Mesenchymal stem cell (in vitro differentiated cells and primary cell): ENCODE measurements at places on chromosomes 1 and 21.

GRCh38 chr1:66460776-66461175 lies 73.2 kb upstream of the SGIP1 start:
- H3K4me1 ChIP-seq: peaks cover 2% of the 10 kb centered on the region
- no peak overlapping the region for H3K27ac ChIP-seq
- no peaks in the 10 kb centered on the region for H3K36me3 ChIP-seq

DNA sequence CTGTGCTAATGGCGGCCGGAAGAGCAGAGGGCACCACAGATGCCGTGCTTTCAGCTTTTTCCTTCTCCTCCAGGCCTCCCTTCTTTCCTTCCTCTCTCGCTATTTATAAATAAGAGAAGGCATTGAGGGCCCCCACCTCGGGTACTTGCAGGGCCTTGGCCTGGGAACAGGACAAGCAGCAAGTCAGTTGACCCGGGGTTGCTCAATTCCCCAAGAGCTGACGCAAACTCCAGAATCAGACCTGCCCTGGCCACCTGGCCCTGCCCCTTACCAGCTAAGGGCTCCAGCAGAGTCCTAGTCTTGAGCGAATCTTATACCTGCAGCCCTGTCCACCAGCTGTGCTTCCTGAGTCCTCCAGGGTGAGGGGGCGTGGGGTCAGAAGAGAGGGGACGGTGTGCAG lies 13.5 kb downstream of the TNFRSF1B start:
- no peak overlapping the region for H3K4me3 ChIP-seq

DNA sequence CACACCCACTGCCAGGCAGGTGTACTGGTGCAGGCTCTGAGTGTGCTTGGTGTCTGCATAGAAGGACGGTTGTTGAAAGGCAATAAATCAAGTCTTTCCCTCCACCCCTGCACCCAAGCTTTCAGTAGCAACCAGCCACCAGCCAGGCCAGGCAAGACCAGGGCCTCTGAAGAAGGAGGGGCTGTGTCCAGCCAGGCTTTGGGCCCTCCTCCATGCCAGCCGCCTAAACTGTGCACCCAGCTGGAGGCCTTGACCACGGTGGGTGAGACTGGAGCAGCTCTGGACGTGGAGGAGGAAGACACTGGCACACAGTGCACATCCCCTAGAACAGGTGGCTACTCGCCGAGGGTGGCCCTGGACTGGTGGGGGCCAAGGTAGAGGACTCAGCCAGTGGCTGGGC lies 4.9 kb downstream of the OLIG2 start:
- no peaks in the 10 kb centered on the region for H3K36me3 ChIP-seq
- H3K4me3 ChIP-seq: no peak overlapping the region
- peaks cover 10% of the 10 kb centered on the region for H3K4me1 ChIP-seq
- H3K27me3 ChIP-seq: peaks cover 91% of the 10 kb centered on the region

GRCh38 chr1:205301205-205301821 lies 20.2 kb downstream of the NUAK2 start:
- peak; percentile 86 for DNase-seq
- H3K36me3 ChIP-seq: peaks cover 32% of the 10 kb centered on the region
- H3K4me3 ChIP-seq: no peak overlapping the region
- H3K27ac ChIP-seq: peak overlapping the region; percentile 96
- H3K4me1 ChIP-seq: peaks cover 42% of the 10 kb centered on the region
- no peaks in the 10 kb centered on the region for H3K27me3 ChIP-seq

- H3K27me3 ChIP-seq: no peaks in the 10 kb centered on the region
- no peak for DNase-seq
- no peaks in the 10 kb centered on the region for H3K36me3 ChIP-seq
- H3K27ac ChIP-seq: no peak overlapping the region
Measured at GRCh38 chr21:36974851-36975192, 8.4 kb upstream of the HLCS start.

DNA sequence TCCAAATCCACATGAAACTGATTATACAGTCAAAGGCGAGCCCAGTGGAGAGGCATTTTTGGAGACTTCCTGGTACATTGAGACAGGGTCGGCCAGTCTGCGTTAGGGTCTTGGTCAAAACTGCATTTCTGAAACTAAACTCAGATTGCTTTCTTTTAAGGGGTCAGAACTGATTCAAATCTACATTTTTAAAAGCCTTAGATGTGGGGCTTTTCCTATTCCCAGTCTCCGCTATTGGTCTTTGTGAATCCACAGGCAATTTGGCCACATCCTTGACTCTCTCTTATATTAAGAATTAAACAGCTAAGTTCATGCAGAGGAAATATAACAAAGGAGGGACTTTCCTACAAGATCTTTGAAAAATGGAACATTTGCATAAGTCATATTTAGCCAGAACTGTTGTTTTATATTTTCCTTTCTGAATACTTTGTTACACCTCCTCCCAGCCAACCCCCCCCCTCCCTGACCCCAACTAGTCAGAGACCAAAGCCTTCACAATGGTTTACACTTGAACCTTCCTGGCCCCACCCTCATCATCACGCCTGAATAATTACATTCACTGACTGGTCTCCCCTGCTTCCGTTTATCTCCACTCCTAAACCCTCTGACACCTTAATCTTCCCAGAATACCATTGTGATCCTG lies 30.9 kb downstream of the SELL start:
- no peaks in the 10 kb centered on the region for H3K36me3 ChIP-seq
- no peak overlapping the region for H3K27ac ChIP-seq
- H3K27me3 ChIP-seq: peaks cover 14% of the 10 kb centered on the region
- DNase-seq: no peak

- DNase-seq: no peak
- H3K4me1 ChIP-seq: no peaks in the 10 kb centered on the region
- no peaks in the 10 kb centered on the region for H3K27me3 ChIP-seq
- no peak overlapping the region for H3K27ac ChIP-seq
- H3K36me3 ChIP-seq: no peaks in the 10 kb centered on the region
- peak overlapping the region; percentile 4 for H3K4me3 ChIP-seq
Measured at GRCh38 chr1:170863621-170864020, 71.7 kb upstream of the MROH9 start.

GRCh38 chr1:184152974-184153373 lies 101.4 kb downstream of the TSEN15 start:
- H3K27ac ChIP-seq: peak overlapping the region; percentile 97
- no peaks in the 10 kb centered on the region for H3K36me3 ChIP-seq
- peak overlapping the region; percentile 4 for H3K4me3 ChIP-seq
- no peaks in the 10 kb centered on the region for H3K27me3 ChIP-seq
- H3K4me1 ChIP-seq: peaks cover 17% of the 10 kb centered on the region
- peak; percentile 21 for DNase-seq

- peaks cover 6% of the 10 kb centered on the region for H3K4me1 ChIP-seq
- no peak overlapping the region for H3K4me3 ChIP-seq
- DNase-seq: peak; percentile 46
- no peaks in the 10 kb centered on the region for H3K27me3 ChIP-seq
Measured at GRCh38 chr1:170307426-170307825, 161.7 kb downstream of the NTMT2 start.

- H3K4me1 ChIP-seq: peaks cover 10% of the 10 kb centered on the region
- no peak overlapping the region for H3K27ac ChIP-seq
- H3K4me3 ChIP-seq: peak overlapping the region; percentile 12
- H3K27me3 ChIP-seq: peaks cover 91% of the 10 kb centered on the region
Measured at GRCh38 chr1:75127916-75128717, 6.1 kb upstream of the LHX8 start.

GRCh38 chr1:31084782-31085569 lies 19.5 kb upstream of the PUM1 start:
- no peak overlapping the region for H3K4me3 ChIP-seq
- H3K27me3 ChIP-seq: no peaks in the 10 kb centered on the region
- H3K27ac ChIP-seq: no peak overlapping the region
- no peaks in the 10 kb centered on the region for H3K36me3 ChIP-seq
- H3K4me1 ChIP-seq: no peaks in the 10 kb centered on the region
- DNase-seq: peak; percentile 13

DNA sequence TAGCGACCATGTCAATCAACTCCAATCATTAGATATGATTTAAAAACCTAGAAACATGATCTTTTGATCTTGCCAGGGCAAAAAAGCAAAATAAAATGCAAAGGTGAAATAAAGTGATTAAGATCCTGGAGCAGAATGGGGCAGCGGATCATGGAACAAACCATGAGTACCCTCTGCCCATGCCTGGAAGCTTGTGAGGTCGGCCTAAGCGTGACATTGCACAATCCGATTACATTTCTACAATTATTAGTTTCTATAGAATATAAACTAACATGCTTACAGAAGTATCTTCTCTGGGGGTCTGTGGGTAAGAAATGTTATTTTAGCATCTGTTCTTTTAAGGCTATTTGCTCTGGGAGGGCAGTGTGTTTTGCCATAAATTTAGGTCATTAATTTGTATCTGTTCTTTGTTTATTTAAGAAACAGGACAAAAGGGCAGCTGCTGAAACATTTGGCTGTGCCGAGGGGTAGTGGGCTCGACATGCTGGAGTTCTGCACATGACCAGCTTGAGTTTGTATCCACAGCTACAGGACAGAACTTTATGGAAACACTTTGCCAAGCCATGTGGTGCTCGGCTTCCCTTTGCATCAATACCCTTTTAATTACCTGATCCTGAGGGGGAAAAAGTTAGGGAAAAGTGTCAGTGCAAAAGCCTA lies 55.9 kb downstream of the ZBTB18 start:
- peaks cover 21% of the 10 kb centered on the region for H3K4me1 ChIP-seq
- H3K4me3 ChIP-seq: no peak overlapping the region
- no peak for DNase-seq
- H3K27me3 ChIP-seq: no peaks in the 10 kb centered on the region

DNA sequence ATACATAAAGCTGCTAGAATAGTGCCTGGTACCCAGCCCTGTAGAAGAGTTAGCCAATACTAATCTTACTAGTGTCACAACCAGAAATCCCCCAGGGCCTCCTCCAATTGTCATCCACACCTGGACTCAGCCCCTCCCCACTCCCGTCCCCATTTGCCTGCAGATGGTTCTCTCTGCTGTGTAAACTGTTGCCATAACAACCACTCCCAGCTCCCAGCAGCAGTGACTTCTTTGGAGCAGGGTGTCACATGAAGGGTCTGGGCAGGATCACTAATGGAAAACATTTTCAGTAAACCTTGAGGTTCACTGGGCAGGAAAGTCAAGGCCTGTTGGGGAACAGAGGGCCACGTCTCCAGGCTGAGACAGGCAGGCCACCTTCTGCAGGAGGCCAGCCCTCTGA lies 126.0 kb upstream of the IPO9 start:
- H3K27ac ChIP-seq: no peak overlapping the region
- peaks cover 17% of the 10 kb centered on the region for H3K4me1 ChIP-seq
- H3K27me3 ChIP-seq: no peaks in the 10 kb centered on the region
- DNase-seq: peak; percentile 90
- peaks cover 12% of the 10 kb centered on the region for H3K36me3 ChIP-seq

- no peaks in the 10 kb centered on the region for H3K36me3 ChIP-seq
- H3K27ac ChIP-seq: no peak overlapping the region
- no peak overlapping the region for H3K4me3 ChIP-seq
- no peaks in the 10 kb centered on the region for H3K4me1 ChIP-seq
- DNase-seq: no peak
- H3K27me3 ChIP-seq: no peaks in the 10 kb centered on the region
Measured at GRCh38 chr1:57289781-57290180, 134.1 kb downstream of the DAB1 start.

DNA sequence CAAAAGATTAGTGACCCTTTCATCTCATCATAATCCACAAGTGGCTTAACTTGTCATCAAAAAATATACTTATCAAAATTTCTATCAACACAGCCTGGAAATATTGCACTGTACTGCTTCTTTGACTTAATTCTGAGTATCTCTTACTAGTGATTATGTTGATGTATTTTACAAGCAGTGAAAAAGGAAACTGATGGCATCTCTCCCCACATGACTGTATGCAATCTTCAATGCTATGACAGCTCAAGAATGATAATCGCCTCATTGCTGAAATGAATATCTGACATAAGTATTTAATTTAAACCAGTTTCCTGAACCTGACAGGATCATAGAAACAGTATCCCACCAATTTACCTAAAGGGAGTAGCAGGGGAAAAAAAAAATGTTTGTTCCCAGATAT lies 79.5 kb downstream of the DPYD start:
- H3K36me3 ChIP-seq: peaks cover 8% of the 10 kb centered on the region
- DNase-seq: no peak
- H3K27ac ChIP-seq: no peak overlapping the region
- no peak overlapping the region for H3K4me3 ChIP-seq

DNA sequence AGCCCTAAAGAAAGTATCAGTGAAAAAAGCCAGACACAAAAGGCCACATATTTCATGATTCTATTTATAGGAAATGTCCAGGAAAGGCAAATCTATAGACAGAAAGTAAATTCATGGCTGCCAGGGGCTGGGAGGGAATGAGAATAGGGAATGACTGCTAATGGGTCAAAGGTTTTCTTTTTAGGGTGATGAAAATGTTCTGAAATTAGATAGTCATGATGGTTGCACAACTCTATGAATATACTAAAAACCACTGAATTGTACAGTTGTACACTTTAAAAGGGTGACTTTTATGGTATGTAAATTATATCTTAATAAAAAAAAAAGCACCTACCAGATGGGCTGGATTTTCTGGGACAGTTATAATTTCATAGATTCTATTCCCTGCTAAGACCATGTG lies 114.8 kb downstream of the CNIH3 start:
- no peak overlapping the region for H3K27ac ChIP-seq
- H3K36me3 ChIP-seq: peaks cover 68% of the 10 kb centered on the region
- H3K4me3 ChIP-seq: no peak overlapping the region
- H3K27me3 ChIP-seq: no peaks in the 10 kb centered on the region
- DNase-seq: peak; percentile 41
- H3K4me1 ChIP-seq: peaks cover 13% of the 10 kb centered on the region

DNA sequence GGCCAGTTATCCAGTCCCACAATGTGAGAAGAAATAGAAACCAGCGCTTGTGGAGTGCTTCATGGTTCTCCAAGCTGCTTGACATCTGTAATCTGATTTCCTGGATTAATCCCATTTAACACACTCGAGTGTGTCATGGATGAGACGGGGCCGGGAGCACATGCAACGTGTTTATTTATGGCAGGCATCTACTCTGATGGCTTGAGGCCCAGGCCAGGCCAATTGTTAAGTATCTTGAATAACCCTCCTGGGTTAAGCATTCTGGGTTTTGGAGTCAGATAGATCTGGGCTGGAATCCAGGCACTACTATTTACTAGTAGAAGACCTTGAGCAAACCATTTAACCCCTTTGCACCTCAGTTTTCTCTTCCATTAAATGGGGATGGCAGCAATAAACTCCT lies 37.5 kb upstream of the LAPTM5 start:
- no peak for DNase-seq
- no peak overlapping the region for H3K27ac ChIP-seq
- peaks cover 12% of the 10 kb centered on the region for H3K27me3 ChIP-seq
- H3K4me3 ChIP-seq: no peak overlapping the region
- H3K4me1 ChIP-seq: peaks cover 7% of the 10 kb centered on the region

DNA sequence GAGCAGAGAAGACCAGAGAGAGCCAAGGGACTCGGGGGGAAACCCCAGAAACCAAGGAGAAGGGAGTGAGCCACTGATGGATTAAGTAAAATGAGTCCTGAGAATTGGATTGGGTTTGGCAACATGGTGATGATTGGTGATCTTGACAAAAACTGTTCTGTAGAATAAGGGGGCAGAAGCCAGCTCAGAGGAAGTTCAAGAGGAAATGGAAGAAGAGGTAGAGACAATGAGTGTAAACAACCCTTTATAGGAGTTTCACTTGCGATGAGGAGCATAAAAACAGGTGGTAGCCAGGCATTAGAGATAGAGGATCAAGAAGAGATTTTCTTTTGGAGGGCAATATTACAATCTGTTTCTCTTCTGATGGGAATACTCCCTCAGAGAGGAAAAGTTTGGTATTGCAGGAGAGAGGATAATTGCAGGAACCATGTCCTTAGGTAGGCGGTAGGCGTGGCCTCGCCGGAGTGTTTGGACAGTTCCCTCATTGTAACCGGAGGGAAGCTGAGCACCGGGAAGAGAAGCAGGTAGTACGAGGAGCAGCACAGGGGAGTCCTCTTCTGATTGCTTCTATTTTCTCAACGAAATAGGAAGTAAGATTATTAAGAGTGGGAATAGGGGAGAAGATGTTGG lies 68.4 kb upstream of the TENT5C start:
- H3K27me3 ChIP-seq: peaks cover 9% of the 10 kb centered on the region
- H3K4me3 ChIP-seq: no peak overlapping the region
- H3K4me1 ChIP-seq: no peaks in the 10 kb centered on the region
- no peak overlapping the region for H3K27ac ChIP-seq
- no peaks in the 10 kb centered on the region for H3K36me3 ChIP-seq
